ENCODE measurements at places on chromosomes 1 and 21.

GRCh38 chr1:87093286-87093685 lies 178.9 kb downstream of the HS2ST1 start:
- DNase-seq: no peak

DNA sequence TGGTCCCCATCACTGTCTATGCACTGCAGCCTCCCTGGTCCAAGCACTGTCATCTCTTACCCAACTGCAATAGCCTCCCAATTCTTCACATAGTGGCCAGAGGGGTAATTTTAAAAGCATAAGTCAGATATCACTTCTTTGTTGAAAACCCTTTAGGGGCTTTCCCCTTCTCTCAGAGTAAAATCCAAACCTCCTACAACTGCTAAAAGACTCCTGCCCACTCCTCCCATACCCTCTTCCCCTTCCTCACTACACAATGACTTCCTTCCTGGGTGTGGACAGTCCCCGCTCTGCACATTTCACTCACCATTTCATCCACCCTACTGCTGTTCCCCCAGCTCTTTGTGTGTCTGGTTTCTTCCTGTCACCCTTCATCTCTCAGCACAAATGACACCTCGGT lies 8.3 kb downstream of the MCOLN2 start:
- peak; percentile 36 for DNase-seq

DNA sequence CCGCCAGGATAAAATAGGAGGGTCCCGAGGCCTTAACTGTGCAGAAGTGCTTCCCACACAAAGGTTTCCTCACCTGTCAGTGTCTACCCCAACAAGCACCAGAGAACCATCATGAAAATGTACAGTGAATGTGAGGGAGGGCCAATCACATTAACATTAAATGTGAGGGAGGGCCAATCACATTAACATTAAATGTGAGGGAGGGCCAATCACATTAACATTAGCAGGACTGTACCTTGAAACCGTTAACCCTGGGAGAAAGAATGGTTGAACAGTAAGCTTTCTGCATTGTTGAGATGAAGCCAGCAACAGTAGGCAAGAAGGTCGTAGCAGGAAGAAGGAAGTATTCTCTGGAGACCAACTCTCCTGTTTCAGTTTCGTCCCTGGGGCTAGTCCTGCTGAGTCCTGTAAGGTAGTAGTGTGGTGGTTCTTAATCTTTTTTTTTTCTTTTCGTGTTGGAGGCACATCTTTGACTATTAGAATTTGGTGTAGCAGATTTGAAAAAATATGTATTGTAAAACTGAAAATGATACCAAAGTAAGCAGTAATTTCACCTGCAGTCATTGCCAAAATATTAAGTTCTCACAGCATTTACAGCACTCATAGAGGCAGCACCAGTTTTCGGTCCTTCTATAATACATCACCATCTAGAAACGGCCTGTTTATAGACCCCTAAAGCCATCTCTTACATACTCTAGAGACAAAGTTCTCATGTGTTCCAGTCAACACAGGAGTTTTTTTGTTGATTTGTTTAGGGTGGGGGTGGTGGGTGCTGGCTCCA lies 98.6 kb upstream of the PPP2R5A start:
- peak; percentile 23 for DNase-seq

- DNase-seq: no peak
Measured at GRCh38 chr21:36235058-36235582, 78.5 kb downstream of the DOP1B start.

DNA sequence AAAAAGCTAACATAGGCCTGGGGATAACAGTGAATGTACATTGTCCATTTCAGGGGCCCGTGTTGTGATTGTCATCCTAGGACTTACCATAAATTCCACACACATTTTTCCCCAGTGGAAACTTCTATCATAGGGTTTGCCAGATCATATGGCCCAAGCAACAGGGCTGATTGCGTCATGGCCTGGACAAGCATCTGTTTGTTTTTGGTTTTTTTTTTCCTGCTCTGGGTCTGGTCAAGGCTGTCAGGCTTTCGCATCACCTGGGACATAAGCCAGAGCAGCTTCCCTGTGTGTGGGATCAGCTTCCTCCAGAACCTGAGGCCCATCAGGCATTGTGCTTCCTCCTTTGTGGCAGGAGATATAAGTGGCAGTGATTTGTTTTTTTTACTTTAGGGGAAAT lies 598.5 kb upstream of the USP24 start:
- no peak for DNase-seq

GRCh38 chr1:232699814-232700213 lies 69.9 kb upstream of the SIPA1L2 start:
- DNase-seq: no peak

DNA sequence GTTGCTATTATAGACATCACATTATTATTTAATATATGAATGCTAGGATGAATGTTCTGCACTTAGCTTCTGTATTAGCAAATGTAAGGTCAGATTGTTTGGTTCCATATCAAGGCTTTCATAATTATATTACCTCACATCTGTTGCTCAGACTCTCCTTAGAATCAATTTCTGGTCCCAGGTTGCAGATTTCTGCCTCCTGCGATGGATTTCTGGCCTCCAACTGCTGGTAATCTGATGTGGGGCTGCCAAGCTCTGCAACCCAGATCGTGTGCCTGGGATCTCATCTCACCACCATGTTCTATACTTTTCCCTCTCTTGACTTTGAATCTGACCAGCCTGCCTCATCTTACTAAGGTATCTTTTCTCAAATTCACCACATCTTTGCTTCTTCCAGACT lies 25.2 kb downstream of the PLPPR5 start:
- no peak for DNase-seq

DNA sequence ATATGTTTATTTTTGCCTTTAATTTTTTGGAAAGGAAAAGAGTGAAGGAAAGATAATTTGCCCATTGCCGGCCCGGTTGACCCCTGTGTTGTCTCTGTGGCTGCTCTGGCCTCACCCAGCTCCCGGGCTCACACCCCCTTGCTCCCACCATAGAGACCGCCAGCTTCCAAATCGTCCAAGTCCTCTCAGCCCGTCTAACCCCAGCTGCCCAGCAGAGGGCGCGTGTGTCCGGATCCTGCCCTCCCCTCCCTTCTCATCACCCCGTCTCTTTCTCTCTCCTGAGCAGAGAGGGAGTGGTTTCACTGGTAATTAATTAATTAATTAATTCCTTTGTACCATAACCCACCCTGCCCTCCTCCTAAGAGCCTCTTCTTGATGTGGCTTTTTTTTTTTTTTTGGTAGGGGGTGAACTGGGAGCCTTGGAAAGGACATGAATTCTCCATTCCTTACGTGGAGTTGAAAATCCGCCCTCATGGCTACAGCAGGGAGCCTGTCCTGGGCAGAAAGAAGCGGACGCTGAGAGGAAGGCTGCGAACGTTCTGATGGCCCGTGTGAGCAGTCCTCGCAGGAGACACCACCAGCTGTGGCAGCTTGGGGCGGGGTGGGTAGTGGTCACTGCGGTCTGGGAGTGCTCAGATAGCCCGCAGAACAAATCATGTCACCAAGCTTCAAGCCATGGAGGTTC lies 45.9 kb downstream of the KIAA0040 start:
- DNase-seq: peak; percentile 59

GRCh38 chr21:39633770-39634181 lies 21.0 kb downstream of the B3GALT5 start:
- no peak for DNase-seq

DNA sequence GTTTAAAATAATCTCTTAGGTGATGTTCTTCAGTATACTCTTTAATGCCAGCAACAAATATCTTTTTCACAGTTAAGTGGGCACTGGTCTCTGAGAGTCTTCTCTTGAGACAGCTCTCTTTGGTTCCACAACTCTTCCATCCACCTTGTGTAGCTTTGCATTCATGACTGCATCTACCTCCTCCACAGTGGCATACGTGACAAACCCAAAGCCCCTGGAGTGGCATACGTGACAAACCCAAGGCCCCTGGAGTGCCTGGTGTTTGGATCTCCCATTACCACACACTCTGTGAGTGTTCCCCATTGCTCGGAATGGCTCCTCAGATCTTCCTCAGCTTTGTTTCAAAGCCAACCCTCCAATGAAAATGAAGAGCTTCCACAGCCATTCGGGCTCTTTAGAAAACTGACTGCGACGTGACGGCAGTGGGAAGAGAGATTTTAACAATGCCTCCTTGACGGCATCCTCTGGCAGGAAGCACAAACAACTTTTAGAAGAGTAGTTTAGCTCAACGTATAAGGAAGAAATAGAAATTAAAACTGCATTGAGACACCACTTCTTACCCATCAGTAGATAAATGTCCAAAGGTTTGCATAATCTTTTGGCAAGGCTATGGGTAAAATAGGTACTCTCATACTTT lies 45.8 kb downstream of the SLC30A7 start:
- DNase-seq: no peak

DNA sequence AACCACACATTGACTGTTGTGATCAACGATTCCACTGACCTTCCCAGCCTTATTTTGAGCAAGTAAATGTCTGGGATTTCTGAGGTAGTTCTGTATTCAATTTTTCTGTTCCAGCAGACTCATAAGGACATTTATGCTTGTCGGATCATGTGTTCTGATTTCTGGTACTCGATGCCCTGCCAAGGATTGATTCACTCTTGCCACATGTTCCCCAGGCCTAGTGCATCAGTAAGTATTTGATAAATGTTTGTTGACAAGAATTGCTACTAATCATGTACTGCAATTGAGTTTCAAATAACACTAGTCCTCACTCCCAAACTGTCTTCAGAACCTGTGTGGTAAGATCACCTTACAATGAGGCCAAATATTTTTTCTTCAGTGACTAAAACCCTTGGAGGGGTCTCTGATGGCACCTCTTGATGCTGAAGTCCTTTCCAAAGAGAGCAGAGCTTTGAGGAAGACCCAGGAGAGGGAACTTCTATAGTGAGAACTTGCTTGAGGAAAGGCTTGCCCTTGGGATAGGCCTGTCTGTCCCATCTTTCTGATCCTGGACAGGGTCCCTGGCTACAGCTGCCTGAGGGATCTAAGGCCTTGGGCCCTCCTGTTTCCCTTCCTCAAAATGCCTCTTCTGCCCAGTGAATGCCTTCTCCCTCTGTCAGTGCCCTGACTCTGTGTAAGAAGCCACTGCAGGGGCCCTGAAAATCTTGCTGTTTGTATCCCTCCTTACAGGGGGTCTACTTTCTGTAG lies 115.8 kb upstream of the FAM78B start:
- no peak for DNase-seq

DNA sequence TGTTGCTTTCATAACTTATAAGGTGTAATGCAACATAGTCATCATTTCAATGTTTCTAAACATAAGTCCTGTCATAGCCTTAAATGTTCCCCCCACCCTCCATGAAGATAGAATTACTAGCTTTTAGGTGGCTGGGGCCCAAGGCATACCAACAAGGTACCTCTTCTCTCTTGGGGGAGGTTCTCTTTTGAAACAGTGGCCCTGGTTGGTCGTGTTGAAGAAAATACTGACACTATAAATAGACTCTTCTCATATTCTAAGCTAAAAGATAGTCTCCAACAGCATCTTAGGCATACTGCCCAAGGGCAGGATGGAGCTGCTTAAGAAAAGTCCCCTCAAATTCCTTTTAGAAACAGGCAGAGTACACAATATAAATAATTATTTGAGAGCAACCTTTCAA lies 255.0 kb downstream of the FAF1 start:
- no peak for DNase-seq

DNA sequence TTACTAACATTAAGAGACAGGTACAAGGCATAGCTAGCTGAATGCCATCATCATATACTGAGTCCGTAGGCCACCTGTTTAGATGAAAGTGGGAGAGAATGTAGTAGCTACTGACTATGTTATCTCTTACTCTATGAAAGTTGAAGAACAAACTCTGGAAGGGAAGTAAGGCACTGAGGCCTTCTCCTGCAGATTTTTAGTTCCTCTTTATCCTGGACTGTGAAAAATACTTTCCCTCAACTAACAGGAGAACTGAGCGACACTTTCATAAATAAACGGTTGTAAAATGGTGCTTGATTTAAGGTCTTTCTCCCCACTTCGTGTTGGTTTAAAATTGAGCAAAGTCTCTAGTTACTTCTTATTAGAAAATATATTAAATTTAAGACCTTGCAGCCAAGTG lies 101.9 kb downstream of the FNBP1L start:
- DNase-seq: no peak

DNA sequence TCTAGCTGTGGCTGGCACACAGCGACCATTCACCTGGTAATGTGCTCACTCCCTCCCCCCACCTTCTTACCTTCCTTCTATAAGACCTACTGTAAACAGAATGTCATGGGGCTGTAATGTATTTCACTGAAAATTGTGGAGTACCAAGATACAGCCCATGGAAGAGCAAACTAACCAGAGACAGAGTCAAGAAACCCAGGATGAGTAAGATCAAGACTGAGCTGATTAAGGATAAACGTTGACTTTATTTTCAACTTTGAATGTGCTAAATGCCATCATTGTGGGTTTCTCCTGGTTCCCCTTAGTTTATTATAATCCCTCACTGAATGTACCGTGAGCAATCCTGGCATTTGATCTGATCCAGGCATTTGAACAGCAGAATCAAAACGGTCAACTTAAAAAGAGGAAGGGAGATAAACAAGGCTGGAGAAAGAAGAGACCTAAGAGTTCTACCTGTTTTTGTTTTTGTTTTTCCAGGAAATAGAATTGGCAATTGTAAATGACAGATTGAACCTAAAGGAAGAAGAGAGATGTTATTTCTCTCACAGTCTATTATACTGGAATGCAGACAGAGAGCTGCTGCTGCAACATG lies 16.1 kb upstream of the ATP1B1 start:
- no peak for DNase-seq

GRCh38 chr1:85317560-85317959 lies 41.1 kb upstream of the BCL10 start:
- DNase-seq: no peak

GRCh38 chr1:52825868-52826267 lies 16.7 kb upstream of the ZYG11A start:
- DNase-seq: peak; percentile 25

- no peak for DNase-seq
Measured at GRCh38 chr1:159943278-159943640, 2.2 kb downstream of the IGSF9 start.

- DNase-seq: peak; percentile 28
Measured at GRCh38 chr1:149884433-149885338, 14.7 kb upstream of the BOLA1 start.

- no peak for DNase-seq
Measured at GRCh38 chr1:56972976-56973375, 7.2 kb upstream of the C8B start.

GRCh38 chr1:244173240-244173639 lies 122.2 kb downstream of the ZBTB18 start:
- no peak for DNase-seq

GRCh38 chr1:46393510-46393909 lies 607 bp upstream of the FAAH start:
- DNase-seq: no peak
